ENCODE measurements at places on chromosomes 6 and 20.

DNA sequence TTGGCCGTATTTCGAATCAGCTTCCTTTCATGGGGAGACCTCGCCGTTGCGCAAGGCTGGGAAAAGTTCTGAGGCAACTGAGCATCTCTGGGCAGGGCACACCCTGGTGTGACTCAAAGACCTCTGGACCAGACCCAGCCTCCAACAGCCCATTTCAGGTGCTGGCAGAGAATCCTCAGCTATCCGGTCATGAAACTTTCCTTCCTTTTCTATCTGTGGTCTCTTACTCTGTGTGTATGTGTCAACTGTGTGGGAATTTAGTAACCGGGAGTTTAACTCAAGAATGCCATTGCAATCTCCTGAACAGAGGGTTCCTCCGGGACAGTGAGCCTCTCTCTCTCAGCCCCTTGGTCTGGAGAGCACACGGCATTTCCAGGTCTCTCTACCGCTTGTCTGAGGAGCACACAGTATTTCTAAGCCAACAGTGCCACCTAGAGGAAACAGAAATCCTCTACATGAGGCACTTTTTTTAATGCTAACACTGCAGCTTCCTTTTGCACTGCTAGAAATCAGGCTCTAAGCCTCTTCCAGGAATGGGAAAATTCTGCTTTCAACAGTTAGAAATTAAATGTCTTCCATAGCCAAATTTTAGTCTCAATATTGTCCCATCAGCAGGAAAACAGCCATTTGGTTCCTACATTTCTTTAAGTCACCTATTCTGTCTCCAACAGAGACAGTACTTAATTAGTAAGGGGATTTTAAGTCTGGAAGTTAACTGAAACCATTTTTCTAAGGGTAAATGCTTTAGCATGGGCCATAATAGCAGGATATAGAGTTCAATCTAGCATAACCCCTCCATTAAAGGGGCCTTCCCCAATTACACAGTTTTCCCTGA is 32.7 kb downstream of the PLN start:
- no peak for DNase-seq

- no peak for DNase-seq
Observed at GRCh38 chr6:72416744-72417465, 205.0 kb upstream of the KCNQ5 start.

DNA sequence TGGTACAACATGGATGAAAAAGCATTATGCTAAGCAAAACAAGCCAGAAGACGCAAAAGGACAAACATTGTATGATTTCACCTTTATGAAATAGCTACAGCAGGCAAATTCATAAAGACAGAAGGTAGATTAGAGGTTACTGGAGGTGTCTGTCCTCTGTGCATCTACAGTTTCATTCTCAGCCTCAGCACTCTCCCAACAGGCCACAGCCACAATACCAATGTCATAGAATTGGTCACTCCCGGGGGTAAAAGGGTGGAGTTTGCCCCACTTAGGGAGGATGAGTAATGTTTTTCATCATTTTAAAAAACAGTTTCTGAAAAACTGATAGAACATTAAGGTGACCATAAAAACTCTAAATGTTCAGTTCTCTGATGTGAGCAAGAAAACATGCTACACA is 17.2 kb upstream of the TMX4 start:
- no peak for DNase-seq

DNA sequence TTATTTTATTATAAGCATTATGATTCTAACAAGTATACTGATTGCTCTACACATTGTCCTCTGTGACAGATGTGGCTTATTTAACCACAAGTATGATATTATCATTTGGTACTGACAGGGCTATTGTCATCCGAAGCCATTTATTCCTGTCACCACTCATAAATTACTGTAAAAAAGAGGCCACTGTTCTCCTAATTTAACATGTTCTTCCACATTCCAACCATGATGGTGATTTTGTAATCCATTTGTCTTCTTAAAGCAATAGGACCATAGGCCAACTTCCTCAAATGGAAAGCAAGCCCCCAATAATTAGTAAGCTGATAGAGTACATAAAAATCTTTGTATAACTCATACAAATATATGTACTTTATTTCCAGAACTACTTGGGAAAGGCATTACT is 50.6 kb downstream of the FUT9 start:
- no peak for DNase-seq
